ENCODE measurements at places on chromosomes 12 and 14.

DNA sequence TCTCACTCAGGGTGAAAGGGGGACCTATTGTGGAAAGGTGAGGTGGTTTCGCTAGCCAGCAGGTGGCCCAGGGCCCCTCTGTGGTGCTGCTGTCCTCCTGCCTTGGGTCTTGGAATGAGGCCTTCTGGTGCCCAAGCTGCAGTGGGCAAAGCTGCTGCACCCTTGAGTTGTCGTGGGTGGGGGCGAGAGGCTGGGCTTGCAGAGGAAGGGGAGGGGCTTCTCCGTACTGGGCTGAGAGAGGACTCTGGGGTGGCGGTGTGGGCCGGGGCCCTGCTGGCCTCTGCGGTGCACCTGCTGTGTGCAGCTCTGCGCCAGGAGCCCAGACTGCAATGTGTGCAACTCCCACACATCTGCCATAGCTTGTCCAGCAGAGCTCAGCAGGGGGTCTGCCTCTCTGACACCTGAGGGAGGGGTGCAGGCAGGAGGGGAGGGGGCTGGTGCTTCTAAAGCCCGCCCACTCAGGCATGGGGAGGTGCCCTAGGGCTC, 145.8 kb downstream of the KIF26A start:
- DNase-seq, result no peak

GRCh38 chr14:90400904-90401561, 4.2 kb downstream of the CALM1 start:
- no peak for DNase-seq

GRCh38 chr14:64826845-64827244, 52.9 kb downstream of the SPTB start:
- DNase-seq, result no peak

DNA sequence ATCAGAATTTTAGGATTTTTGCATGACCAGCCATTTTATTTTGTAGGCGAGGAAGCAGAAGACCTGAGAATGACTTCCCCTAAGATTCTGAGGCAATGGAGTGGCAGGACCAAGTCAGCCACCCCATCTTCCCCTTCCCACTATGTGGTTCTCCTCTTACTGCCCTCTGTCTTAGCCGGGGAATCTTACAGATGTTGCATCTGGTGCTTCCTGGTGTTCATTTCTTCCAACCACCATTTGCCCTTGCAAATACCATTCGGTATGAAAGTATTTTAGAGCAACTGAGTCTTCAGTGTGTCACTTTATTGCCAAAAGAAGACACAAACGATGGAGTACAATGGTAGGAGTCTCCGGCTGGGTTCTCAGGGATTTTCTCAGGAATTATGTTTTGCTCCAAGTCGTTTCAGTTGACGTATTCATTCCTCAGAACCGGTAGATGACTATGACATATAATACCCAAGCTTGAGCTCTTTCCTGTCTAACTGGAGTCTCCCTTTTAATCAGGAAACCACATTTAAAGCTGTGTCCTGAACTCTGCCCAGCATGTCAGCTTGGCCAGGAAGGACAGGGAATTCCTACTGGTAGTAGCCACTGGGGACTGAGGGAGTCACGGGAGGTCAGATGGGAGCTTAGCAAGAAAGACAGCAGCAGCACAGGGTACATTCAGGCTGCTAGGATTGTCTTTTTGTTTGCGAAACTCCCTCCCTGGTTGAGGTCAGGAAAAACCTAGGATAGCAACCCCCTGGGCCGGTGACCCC, 87.0 kb downstream of the SAMD4A start:
- DNase-seq, result no peak

All from forelimb muscle (tissue), 1 donor.